ENCODE measurements at places on chromosomes 6 and 20.
A peak's percentile ranks its signal among the peaks of the same experiment; 100 is the strongest.

DNA sequence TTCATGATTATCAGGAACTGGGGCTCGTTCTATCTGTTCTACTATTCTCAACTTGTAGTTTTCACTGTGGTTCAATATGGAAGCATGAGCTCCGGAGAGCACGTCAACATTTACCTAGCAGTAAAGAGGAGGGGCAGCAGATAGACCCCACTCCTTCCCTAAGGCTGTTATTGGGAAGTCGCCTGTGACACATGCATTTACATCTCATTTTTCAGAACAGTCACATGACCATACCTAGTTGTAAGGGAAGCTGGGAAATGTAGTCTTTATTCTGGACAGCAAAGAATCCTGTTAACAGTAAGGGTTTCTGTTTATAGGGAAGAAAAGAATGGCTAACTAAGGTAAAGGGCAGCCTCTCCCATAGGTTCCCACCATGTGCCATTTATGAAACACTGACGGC, 158.3 kb downstream of the ZFP64 start:
- no peak for DNase-seq

- no peak for DNase-seq
Measured at GRCh38 chr6:158737082-158737709, 82.0 kb downstream of the EZR start.

- no peak for DNase-seq
Measured at GRCh38 chr20:53045941-53046340, 73.8 kb downstream of the TSHZ2 start.

- no peak for DNase-seq
Measured at GRCh38 chr6:97110149-97110548, 172.9 kb downstream of the MMS22L start.

GRCh38 chr20:40741507-40742106, 52.6 kb upstream of the MAFB start:
- no peak for DNase-seq

GRCh38 chr20:49483018-49483695, 689 bp upstream of the KCNB1 start:
- no peak for DNase-seq

- peak; percentile 96 for DNase-seq
Measured at GRCh38 chr6:11315743-11316437, 83.4 kb upstream of the NEDD9 start.

GRCh38 chr6:138487102-138487604, 12.1 kb downstream of the NHSL1 start:
- no peak for DNase-seq

DNA sequence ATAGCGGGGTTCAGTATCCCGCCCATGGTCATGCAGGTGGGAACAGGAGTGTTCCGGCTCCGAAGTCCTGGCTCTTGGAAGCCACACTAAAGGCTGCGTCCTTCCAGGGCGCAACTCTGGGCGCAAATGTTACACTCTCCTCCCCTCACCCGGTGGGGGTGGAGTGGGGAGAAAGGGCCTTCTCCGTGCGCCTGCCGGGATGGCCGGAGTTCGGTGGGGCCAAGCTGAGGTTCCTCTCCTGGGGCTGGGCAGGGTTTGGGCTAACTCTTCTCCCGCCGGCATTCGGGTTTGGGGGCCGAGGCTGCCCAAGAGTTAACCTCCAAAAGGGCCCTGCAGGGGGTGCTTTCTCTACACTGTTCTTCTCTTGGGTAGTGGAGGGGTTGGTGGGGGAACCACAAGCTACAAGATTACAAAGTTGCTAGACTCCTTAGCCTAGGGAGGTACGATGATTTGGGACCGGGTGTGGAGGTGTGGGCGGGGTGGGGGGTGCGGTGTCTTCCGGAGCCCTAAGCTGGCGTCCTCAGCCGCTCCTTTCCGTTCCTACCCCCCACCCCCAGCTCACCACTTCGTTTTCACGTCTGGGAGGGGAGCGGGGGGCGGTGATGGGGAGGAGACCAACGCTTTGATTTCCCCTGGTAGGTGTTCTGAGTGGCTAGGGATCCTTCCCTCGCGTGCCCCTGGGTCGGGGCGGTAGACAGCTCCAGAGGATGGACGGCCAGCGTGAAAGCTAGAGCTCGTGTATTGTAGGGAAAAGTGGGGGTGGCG, 12.3 kb downstream of the NRN1 start:
- DNase-seq = no peak

GRCh38 chr20:57438552-57438951, 47.4 kb downstream of the RBM38 start:
- no peak for DNase-seq

DNA sequence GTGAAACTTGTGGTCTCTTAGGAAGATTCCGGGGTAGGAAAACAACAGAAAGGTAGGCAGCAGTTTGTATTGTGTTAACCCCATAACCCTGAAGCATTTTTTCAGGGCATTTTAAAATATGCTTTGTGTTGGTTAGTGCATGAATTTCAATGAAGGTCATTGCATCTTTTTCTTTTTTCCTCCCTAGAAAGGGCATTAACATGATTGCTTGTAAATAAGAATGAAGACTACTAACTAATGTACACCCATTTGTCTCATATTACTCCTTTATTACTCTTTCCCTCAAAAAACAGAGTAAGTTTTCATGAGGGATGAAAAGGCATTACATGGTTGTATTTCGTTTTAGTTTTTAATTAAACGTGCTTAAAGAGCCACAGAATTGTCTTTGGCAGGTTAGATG, 141.4 kb downstream of the OGFRL1 start:
- no peak for DNase-seq
